ENCODE measurements at places on chromosomes 16 and 17.
A peak's percentile ranks its signal among the peaks of the same experiment; 100 is the strongest.

- DNase-seq: peak; percentile 58
Measured at GRCh38 chr17:38403491-38403890, 24.8 kb upstream of the ARHGAP23 start.

DNA sequence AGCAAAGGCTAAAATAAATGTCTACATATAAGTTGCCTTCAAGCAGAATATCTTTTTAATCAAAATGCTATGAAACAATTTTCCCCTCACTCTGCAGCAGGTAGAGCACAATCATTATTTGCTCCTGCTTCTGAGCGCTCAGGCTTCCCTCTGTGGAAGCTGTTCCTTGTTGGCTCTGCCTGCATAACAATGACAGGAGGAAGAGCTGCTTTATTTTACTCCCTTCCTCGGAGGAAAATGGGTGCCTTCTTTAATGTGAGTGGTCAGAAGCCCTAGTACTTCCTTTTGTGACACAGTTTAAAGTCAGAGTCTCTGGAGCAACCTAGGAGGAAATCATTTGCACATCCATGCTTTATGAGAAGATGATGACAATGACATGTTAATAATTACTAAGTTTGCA, 492.1 kb downstream of the CDH8 start:
- DNase-seq: no peak

GRCh38 chr17:10130263-10130662, 68.1 kb downstream of the GAS7 start:
- no peak for DNase-seq

DNA sequence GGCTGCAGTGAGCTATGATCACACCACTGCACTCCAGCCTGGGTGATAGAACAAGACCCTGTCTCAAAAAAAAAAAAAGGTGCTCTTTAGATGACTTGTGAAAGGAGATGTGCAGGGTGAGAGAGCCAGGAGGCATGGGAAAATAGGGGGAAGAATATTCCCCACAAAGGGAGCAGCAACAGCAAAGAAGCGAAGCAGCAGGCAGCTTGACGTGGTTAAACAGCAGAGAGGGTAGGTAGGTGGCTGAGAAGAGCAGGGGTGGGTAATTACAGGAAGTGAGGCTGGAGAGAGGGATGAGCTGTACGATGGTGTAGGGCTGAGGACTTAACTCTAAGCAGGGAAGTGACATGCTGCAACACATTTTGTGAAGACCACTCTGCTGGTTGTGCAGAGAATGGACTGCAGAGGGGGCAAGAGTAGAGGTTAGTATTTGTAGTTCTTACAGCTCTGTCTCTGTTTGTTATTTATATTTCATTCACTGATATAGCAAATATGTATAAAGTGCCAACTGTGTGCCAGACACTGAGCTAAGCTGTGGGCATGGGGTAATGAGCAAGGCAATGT, 1.6 kb downstream of the HEATR3 start:
- peak; percentile 70 for DNase-seq

GRCh38 chr17:83173914-83174361, 94.5 kb downstream of the METRNL start:
- DNase-seq: no peak

DNA sequence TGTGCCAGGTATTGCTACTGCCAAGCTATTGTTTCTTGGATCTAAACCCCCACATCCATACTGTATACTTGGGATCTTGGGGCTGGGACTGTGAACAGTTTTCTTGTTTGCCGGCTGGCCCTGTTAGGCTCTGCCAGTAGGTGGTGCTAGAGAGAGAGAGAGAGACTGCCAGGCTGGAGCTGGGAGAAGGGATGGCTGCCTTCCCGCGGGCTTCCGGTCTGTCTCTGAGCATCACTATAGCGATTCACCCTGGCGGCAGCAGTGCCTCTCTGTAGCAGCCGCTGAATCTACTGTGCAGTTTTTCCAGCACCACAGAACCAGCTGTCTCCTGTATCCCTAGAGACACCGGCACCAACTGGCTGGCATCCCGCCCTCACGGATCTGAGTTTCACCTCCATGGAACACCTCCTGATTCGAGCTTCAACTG, 201.2 kb downstream of the UTP18 start:
- peak; percentile 53 for DNase-seq

- DNase-seq: peak; percentile 39
Measured at GRCh38 chr17:36931697-36932382, 5.4 kb upstream of the LHX1 start.

DNA sequence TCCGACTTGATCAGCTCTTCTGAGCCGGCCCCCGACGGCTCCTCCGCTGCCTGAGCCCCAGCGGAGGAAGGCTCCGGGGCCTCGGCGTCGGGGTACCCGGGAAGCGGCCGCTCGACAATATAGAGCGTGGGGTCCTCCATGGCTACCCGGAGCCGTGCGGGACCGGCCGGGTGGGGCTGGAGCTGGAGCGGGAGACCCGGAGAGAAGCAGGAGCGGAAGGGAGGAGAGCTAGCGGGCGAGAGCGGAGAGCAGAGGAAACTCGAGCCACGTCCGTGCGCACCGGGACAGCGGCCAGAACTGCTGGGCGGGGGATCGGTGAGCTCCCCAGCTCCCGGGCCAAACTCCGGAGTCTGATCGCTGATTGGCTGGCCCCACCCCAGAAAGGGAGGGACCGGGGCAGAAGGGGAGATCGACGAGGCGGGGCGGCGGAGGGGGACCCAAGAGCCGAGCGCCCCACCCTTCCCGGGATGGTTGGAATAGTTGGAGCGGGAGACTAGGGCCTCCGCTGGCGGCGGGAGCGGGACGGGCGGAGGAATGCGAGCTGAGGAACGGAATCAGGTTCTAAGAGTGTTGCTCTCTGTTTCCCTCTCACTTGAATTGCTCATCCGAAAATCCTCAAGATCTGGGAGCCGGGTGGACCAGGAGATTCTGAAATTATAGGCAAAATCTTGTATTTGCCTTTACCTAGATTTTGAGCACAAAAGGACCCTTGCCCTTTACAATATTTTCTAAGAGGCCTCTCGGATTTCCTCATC, at the start of gene CAVIN1:
CAVIN1 (minus strand) TSS at position 299 of the 755 bp plus-strand sequence; CDS start at position 140, 159 bp downstream.
- peak; percentile 99 for DNase-seq

DNA sequence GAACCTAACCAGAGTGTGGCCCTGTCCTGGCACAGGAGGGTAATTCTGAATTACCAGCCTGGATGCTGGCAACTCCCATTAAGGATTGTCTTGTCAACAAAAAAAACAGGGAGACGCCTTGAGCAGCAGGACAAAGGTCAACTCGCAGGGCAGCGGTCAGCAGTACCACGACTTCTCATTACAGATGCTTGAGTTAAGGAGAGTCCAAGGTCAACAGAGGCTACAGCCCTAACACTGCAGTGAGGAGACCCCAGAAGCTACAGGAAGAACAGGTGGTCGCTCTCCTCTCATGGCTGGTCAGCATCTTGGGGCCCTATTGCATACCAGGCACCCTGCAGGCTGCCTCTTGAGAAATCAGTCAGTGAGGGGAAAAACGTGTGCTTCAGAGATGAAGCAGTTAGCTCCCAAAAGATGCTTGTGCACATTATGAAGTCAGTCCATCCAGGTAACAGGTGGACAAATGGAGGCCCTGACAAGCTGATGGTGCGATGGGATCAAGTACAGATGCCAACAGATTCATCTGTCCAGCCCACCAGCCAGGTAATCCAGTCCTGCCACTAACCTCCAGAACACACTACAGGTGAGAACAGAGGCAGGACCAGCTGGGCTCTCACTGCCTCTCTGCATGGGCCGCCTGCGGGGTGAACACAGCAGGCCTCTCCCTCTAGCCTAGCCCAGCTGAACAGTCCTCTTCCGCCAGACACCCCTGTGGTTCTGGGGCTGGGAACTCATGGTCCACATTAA, 4.2 kb downstream of the CSNK1D start:
- no peak for DNase-seq

DNA sequence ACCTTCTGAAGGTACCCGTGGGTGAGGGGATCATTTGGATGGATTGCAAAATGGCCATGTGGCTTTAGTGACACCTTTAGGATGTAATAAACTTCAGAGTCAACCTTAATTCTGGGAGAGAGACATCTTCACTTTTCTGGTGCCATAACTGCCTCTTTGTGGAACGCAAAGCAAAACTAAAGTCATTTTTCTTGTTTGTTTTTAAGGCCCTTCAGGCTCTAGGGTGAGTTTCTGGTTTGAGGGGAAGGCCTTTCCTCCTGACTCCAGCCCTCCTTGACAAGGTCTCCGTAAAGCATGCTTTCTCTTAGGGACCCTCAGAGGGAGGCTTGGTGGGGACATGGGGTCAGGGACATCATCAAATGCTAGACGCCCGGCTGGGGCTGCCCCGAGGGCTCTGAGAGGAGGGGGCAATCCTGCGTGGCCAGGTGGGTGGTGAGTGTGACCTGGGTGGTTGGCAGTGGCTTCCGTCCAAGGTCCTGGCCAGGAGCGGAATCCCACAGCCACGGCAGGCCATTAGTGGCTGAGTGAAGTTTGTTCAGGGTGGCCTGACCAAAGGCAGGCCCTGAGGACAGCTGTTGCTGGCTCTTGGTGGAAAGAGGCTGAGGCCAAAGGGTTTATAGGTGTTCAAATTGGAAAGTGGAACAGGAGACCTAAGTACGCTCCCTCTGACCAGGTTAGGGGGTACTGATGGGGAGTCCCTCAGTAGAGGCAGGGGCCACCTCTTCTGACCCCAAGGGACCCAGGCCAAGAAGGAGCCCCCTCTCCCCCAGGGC, 112.2 kb downstream of the METRNL start:
- no peak for DNase-seq

DNA sequence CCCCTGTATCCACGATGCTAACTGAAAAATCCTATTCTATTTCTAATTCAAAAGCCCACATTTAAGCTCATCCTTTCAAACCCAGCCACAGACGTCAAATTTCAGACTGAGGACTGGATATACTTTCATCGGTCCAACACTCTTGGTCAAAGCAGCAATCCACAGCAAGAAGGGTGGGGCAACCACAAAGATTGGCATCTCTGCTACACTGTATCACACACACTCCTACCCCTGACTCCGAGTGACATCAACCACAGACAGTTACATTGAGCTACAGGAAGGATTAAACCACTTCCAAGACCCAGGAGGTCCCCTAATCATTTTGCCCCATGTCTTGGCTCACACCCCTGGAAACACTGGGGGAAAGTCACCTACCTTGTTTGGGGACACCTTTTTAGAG, 61.3 kb downstream of the GRIN2A start:
- no peak for DNase-seq

DNA sequence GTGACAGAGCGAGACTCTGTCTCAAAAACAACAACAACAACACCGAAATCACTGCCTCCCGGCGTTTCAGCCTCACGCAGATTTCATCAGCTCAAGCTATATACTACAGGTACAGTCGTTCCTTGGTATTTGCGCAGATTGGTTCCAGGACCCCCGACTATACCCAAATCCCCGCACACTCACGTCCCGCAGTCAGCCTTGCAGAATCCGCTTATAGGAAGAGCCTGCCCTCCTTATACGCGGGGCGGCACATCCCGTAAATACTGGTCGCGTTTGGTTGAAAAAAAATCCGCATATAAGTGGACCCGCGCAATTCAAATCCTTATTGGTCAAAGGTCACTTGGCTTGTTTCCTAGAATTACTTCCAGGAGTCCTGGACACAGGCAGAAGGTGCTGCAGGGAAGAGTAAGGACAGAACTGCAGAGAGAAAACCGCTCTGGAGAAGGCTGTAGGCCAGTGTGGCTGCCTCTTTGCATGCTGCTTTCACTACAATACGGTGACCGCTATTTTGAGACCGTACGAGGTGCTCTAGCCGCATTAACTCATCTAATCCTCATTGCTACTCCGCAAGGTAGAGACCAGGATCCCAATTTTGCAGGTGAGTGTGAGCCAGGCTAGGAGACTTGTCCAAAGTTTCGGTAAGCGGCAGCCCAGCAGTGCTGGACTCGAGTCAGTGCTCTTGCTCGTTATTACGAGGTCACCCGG, 718 bp downstream of the NDUFAB1 start:
- no peak for DNase-seq

DNA sequence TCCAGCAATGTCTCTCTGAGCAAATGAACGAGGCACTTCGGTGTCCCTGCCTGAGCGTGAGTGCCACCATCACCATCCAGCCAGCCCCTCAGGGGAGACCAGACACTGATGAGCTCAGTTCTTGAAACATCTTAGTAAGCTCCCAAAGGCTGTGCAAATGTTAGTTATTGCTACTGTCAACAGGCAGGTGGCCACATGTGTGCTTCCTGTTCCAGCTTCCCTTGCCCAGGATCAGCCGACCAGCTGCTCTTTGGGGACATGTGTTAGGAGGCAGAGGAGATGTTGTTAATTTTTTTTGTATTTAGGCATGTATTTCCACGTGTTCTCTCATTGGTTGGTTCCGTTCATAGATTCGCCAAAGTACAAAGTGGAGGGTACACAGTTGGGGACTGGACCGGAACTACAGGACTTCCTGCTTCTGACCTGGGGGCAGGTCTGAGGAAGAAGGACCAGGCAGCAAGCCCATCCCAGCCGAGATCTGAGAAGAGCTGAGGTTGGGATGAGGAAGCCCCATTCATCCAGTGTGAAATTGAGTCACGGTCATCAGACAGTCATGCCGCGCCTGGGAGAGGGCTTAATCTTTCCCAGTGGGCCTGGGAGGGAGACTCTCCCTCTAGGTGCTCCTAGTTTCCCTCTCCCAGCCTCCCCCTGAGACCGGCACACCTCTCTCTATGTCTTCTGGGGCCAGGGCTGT, 3.8 kb downstream of the TTYH2 start:
- no peak for DNase-seq

DNA sequence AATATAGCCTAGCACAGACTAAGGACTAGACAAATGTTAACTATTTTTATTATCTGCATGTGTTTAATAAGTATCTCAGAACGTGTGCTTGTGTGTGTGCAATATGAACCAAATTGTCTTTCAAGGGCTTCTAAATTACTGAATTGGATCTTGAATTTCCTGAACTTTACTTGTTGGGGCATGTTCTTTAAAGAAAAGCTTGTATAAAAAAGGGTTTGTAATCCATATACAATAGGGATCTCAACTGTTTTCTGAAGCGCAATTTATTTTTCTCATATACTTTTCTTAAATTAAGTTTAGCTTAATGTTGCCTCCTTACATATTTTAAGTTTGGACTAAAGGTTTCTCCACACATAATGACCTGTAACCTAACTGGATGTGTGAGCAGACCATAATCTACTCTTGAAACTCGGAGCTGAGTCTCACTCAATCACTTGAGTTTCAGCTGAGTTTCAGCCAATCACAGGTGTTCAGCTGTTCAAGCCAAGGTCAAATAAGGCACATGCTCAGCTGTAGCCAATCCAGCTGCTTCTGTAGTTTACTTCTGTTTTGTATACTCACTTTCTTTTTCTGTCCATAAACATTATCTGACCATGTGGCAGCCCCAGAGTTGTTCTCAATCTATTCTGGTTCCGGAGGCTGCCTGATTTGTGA, 72.3 kb downstream of the CDK5R1 start:
- no peak for DNase-seq

GRCh38 chr17:46732754-46733398, 85.6 kb downstream of the WNT3 start:
- DNase-seq: no peak

- DNase-seq: no peak
Measured at GRCh38 chr17:78166416-78166815, 2.0 kb upstream of the SYNGR2 start.

GRCh38 chr17:60741031-60741430, 63.4 kb downstream of the BCAS3 start:
- DNase-seq: no peak

- peak; percentile 21 for DNase-seq
Measured at GRCh38 chr17:79192503-79193351, 118.1 kb downstream of the ENGASE start.

Data from fibroblast of the aortic adventitia (primary cell).